NCI-H524 treated with DMSO at 0.1 percent for 48 hours (cell line): ENCODE measurements at places on chromosomes 5 and 9.
A peak's percentile ranks its signal among the peaks of the same experiment; 100 is the strongest.

GRCh38 chr5:106399391-106399790 lies 1271.3 kb downstream of the EFNA5 start:
- DNase-seq: no peak

DNA sequence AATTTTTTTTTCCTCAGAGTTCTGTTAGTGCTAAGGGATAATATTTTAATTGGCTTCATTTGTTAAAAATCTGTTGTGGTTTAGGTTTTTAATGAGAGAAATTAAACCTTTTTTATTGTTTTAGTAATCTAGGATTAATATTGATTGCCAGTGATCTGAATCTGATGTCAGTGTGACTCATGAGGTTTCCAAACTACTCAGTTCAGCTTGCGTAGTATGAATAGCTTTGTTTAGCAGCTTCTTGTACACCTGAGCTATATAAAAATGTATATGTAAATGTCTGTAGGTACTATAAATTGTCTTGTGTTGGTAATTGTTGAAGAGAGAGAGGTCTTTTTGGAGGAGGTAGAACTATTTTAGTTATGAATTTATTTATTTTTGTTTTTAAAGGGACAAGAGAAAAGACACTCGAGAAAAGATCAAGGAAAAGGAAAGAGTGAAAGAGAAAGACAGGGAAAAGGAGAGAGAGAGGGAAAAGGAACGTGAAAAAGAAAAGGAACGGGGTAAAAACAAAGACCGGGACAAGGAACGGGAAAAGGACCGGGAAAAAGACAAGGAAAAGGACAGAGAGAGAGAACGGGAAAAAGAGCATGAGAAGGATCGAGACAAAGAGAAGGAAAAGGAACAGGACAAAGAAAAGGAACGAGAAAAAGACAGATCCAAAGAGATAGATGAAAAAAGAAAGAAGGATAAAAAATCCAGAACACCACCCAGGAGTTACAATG lies 26.3 kb downstream of the SREK1 start:
- DNase-seq: no peak

GRCh38 chr9:131277910-131278701 lies 1.8 kb upstream of the FAM78A start:
- DNase-seq: peak; percentile 70

DNA sequence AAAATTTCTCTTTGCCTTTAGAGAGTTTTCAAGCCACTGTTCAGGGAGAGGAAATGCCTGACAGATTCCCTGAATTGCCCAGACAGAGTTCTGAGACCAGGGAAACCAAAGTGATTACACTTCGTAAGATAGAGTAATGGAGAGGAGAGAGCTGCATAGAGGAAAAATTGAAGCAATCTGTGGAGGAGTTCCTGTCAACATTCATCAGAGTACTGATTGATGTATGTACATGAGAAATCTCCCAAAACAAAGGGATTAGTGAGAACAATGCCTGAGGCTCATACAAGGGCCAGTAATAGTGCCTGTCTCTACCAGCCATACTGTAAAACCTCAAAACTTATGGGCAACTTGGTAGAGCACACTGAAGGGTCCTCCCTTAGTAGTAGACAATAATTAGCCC lies 79.0 kb upstream of the TRIM32 start:
- no peak for DNase-seq

- no peak for DNase-seq
Measured at GRCh38 chr9:3337515-3338225, 188.1 kb downstream of the RFX3 start.

- no peak for DNase-seq
Measured at GRCh38 chr5:32130865-32131264, 43.3 kb downstream of the GOLPH3 start.

GRCh38 chr5:23930985-23931384 lies 423.6 kb downstream of the PRDM9 start:
- DNase-seq: no peak

GRCh38 chr5:157857816-157858526 lies 974 bp downstream of the CLINT1 start:
- DNase-seq: no peak

DNA sequence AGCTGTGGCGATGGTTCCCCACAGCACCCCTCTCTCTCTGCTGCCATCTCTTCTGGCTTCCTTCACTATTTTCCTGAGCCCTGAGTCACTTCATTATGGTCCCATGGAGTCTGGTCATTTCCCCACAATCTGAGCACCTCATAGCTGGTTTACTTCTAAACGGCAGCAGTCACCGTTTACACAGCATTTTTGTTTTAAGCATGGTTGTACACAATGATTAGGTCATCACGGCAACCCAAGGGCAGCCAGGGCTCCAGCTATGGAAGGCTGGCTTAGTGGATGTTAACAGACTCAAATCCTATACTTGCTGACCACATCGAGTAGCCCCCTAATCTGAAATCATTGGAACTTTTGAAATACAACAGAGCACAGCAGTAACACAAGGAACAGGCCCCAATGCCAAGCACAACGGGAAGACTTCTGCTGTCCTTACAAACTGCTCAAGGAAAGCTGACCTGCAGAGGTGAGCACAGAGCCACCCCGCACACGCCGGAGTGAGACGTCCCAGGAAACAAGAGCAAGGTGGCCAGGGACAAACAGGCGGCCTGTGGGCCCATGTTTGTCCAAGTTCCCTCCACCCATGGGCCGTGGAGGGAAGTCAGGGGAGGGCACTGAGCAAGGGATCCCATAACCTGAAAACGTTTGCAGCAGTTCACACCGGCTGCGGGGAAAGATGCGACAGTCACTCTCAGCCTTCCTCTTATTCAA lies 22.9 kb downstream of the CAMSAP1 start:
- DNase-seq: no peak

DNA sequence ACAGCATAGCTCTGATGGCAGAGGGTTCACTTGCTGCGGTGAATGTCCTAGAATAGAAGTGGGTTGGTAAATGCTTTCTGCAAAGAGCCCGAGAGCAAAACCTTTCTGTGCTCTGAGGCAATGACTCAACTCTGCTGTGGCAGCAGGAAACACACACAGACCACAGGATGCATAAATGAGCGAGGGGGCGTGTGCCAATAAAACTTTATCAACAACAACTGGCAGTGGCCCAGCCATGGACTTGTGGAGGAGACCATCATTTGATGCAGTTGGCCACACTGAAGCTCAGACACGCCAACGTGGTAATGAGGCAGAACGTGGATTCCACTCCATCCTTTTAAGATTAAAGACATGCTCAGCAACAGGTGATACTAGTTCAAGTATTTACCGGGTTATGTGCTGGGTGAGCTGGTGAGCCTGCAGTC lies 6.8 kb downstream of the MRPL36 start:
- DNase-seq: no peak

DNA sequence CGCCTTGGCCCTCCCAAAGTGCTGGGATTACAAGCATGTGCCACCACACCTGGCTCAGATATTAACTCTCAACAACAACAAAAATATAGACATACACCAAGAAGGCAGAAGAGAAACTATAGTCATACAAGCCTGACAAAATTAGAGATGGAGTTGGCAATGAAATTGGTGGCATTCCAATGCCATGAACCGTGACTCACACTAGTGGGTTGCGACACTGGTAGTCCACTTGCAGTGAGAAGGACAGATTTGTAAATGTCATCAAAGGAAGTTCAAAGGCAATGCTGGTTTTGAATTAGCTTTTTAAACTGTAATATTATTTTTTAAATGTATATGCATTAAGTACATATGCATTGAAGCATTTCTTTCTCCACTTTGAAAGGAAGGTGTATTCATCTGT lies 8.5 kb upstream of the DNAJC25 start:
- DNase-seq: no peak

DNA sequence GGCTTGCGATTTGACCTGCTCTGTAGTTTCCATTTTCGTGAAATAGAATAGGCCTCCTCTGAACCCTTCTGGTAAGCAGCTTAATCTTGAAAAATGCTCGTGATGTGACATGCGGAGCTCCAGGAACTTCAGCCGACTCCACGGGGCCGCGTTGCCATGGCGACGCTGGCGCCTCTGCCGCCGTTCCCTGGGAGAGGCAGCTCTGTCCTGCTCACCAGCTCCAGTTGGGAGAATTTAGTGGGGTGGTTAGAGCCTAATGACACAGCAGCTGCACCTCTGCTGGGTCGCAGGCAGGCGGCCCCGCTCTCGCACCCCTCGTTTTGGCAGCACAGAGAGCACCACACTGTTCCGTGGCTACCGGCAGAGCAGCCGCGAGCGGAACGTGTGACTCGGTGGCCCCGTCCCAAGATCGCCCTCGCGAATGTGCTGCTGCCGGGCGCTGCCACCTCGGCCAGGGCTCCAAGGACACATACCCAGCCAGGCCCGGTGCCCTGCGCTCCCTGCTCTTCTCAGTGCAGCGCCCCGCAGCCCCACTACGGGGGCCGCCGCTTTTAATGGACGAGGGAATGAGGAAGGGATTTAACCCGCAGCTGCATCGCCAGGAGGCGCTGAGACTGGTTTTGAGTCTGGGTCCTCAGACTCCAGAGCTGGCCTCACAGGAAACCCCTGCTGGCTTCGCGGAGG lies 131.2 kb upstream of the LMX1B start:
- DNase-seq: no peak

- DNase-seq: no peak
Measured at GRCh38 chr9:89917861-89918260, 313.0 kb downstream of the GADD45G start.

GRCh38 chr5:72149742-72150141 lies 42.5 kb downstream of the MAP1B start:
- DNase-seq: no peak

DNA sequence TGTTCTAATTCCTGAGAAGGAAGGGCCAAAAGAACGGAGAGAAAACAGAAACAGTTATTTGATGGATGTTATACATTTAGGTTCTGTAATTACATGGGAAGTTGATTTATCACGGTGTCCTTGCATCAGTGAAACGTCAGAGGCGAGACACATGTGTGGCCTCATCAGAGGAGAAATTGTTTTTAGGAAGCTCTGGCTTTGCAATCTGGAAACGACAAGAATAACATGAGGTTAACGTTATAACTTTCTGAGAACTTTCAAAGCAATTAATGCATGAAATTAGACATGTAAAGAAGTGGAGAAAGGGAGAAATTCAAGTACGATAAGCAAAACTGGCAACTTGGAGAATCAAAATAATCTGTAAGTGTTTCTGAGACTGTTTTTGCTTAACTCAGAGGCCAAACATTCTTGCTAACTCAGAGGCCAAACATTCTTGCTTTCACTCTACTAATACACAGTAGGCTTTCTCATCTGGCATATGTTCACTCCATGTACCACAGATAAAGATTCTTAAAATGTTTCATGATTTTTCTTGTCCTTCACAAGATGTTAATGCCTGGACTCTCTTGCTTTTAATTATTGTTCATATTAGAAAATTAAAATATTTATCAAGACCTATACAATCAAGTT lies 933.0 kb downstream of the TLE4 start:
- no peak for DNase-seq

GRCh38 chr5:178223828-178224335 lies 8.7 kb downstream of the PHYKPL start:
- no peak for DNase-seq

DNA sequence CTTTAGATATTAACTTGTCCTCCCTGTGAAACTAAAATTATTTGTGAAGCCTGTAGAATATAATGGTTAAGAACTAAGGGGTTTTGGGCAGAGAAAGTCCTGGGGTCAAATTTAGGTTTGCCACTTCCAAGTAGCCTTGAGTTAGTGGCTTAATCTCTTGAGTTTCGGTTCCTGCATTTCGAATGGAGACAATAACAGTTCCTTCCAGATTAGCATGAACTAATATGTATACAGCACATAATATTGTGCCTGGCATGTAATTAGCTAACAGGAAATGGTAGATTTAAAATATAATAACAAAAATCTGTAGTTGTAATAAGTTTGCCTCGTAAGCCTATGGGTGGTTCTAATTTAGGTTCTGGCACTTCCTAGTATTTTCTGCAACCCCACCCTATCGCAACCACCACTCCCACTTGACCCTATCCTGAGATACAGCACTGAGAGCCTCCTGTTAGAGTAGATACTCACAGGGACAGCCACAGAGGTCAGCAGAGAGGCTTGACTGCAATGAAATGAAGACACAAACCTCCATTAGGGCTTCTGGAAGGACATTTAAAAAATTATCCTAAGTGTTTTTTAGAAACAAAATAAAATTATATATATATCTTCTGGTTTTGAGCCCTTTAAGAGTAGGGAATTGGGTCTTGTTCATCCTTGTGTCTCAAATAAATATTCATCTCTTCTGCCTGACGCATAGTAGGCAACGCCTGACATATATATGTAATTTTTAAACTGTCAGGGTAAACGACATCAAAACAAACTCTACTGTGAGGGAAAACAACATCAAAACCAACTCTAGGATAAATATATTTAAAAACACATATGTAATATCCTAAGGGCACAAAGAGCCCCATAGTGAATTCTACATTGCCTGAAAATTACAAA lies 8.5 kb downstream of the SPINK9 start:
- DNase-seq: no peak

DNA sequence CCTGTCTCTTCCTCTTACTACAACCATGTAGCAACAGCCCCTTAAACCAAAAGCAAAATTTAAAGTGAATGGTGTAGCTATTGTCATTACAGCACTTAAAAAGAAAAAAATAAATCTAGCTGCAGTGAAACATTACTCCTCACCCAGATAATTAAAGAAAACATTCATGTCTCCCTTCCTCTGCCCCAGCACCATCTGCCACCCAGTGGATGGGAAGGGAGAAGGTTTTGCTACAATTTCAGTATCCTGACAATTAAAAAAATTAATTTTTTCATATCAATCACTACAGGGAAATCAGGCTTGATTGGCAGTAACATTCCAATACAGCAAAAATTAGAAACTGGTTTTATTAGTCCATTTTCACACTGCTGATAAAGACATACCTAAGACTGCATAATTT lies 147.4 kb upstream of the PUM3 start:
- no peak for DNase-seq

DNA sequence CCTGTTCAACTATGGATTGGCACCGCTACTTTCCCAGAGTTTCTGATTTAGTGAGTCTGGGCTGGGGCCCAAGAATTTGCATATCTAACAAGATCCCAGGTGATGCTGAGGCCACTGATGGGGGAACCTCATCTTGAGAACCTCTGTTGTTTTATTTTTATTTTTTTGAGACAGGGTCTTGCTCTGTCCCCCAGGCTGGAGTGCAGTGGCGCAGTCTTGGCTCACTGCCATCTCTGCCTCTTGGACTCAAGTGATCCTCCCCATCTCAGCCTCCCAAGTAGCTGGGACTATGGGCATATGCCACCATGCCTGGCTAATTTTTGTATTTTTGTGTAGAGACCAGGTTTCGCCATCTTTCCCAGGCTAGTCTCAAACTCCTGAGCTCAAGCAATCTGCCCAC lies 35.7 kb downstream of the LMX1B start:
- DNase-seq: no peak

DNA sequence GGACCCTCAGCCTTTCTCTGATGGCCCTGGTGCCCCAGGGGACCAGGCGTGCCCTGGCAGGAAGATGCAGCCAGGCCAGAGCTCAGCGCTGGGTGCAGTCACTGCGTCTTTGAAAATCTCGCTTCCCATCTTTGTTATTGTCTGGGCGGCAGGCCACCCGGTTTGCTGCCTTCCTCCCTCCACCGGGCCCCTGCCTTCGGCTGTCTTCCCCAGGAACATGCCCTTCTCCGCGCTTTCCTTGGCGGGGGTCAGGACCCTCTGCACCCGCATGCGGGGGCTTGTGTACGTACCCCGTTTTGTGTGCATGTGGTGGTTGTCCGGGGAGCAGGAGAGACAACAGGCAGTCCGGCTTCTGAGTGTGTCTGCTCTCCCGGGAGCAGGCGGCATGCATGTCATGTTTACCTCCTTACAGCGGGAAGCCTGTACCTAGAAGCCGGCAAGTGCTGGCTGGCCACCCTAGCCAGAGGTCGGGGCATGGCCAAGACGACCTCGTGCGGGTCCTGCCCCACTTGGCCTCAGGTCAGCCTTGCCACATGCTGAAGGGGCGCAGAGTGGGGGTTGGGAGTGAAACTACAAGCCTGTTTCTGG lies 49.5 kb downstream of the DAB2IP start:
- no peak for DNase-seq

GRCh38 chr5:88690409-88691229 lies 192.4 kb downstream of the MEF2C start:
- DNase-seq: no peak
